Stomach (tissue), 19 donors: ENCODE measurements at places on chromosomes 2 and 18. TPM values are rescaled to one million over a fixed set of nuclear protein-coding genes. Genes with fewer than 3 reads are reported as not detected.

DNA sequence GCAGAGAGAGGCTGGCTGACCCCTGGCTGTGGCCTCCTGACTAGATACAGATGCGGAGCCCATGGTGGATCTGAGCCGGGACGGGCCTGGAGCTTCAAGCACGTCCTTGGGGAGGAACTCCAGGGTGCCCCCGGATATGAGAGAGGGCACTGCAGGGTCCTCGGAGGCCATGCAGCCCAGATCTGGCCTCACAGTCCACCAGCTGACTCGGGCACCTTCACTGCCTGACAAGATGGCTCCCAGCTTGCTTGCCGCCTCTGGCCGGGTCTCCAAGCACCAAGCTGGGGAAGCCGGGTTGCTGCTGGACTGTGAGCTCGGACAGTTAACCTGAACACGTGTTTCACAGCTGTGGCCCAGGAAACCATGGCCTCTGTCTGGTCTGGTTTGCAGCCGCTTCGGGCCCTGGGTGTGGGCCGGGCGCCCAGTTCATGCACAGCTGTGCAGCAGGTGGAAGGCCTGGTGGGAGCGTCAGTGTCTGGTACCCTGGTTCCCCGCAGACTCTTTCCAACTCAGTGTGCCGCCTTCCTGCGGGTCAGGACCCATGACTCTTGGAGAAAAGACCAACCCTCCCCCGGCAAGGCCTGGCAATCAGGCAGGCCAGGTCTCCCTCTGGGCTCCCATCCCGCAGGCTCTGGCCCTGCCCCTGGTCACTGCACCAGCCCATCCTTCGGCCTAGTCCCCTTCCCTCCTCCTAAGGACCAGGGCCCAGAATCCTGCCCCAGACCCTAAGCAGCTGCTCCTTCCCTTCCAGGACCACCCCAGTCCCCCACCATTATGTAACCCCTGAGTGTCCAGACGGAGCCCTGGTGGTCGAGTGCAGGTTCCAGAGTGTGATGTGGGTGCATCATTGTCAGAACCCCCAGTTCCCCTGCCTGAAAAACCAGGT, 74.6 kb upstream of the OTOS start:
- no peak for DNase-seq

- DNase-seq, result no peak
These were observed 65.7 kb downstream of the SPRED2 start for GRCh38 chr2:65366595-65367125.

DNA sequence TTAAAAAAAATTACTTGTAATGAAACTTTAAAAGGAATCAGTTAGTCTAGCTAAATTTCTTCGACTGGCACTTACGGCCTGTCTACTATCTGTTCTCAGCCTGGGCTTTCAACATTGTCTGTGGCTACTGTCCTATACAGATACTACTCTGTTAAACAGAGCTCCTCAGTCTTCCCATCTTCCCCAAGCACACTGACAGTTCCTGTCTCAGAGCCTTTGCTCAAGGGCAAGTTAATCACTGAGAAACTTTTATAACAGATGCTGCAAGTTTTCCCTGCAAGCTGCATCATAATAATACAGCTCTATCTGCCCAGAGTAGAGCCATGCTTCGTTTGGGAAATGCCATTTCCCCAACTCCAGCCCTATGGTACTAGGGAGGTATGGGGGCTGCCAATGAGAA, 11.3 kb upstream of the YPEL5 start:
- DNase-seq, result no peak

DNA sequence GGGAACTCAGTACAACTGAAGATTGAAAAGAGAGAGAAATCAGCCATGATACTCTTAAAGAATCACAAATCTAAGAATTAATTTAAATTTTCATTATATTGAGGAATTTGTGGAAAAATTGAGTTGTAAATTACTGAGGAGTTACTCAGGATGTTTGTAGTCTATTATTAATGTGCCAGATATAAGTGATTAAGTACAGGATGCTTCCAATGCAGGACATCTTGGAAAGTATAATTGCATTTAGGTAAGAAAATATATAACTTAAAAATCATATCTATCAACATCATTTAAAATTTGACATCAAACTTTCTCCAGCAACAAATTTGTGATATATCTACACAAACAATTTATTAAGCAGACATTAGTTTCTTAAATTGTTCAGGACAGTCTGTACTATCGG, 1.3 kb downstream of the CALCRL start:
- DNase-seq, result no peak

Gene NGEF
- total RNA-seq, result 4.2 TPM

DNA sequence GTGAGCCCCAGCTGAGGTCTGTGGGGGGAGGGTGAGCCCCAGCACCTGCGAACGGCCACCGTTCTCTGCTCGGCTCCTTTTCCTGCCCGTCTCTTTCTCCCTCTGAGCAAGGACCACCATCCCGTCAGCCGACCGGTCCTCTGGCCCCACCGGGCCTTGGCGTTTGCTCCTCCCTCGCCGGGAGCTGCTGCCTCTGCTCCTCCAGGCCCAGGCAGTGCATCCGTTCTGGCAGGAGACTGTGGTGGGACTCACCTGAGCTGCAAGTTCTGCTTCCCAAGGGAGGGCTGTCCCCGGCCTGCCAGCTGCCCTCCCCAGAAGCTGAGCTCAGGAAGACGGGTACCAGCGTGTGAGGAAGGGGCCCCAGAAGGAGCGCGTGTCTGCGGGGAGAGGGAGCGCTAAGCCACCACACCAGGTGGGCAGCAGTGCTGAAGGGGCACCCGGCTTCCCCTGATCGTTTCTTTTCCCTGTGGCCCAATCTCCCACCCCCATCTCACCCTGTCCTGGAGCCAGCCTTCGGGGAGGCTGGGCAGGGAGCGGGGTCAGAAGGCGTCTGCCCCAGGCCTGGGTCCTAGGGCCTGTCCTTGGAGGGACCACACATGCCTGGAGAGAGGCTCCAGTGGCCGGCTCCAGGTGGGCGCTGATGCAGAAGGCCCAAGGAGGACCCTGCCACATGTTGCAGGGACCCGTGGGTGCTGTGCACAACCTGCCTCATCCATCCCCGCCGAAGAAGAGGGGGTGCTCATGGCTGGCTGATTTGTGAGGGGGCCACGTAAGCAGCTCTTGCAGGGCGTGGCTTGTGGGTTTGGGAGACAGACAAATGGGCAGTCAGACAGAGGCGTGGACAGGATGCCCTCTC, 2.5 kb upstream of the RTP5 start:
- no peak for DNase-seq
